ENCODE measurements at places on chromosomes 5 and 9.
A peak's percentile ranks its signal among the peaks of the same experiment; 100 is the strongest.

- no peak for DNase-seq
These were observed 146.1 kb downstream of the PLCXD3 start for GRCh38 chr5:41364346-41364745.

DNA sequence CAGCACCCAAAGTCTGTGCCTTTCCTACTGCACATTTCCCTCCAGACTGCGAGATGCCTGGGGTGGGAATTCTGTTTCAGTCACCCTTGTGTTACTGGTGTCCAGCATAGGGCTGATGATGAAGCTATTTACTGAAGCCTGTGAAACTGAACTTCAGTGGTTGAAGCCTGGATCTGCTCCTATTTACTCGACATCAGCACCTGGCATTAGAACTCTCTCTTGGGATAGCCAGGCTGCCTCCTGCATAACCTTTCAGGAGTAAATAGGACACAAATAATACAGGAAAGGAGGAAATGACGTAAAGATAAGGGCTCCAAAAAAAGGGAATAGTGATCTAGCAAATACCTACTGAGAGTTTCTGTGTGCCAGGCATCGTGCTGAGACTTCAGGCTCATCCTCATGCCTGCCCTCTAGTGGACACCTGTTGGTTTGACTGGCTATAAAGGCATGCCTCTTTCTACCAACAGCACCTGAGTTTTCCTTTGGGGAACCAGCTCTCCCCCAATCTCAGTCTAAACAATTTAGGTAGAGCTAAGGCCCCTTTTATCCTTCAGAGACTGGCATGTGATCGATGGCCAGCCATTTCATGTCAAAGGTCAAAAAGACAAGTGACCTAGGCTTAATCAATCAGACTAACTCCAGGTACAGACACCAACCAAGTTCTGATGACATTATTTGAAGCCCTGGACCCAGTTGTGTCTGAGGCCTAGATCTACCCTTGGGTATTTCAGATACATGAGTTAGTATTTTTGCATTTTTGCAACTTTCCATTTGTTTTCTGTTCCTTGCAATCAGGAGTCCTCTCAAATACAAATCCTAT, 192.1 kb upstream of the TRIM32 start:
- no peak for DNase-seq

DNA sequence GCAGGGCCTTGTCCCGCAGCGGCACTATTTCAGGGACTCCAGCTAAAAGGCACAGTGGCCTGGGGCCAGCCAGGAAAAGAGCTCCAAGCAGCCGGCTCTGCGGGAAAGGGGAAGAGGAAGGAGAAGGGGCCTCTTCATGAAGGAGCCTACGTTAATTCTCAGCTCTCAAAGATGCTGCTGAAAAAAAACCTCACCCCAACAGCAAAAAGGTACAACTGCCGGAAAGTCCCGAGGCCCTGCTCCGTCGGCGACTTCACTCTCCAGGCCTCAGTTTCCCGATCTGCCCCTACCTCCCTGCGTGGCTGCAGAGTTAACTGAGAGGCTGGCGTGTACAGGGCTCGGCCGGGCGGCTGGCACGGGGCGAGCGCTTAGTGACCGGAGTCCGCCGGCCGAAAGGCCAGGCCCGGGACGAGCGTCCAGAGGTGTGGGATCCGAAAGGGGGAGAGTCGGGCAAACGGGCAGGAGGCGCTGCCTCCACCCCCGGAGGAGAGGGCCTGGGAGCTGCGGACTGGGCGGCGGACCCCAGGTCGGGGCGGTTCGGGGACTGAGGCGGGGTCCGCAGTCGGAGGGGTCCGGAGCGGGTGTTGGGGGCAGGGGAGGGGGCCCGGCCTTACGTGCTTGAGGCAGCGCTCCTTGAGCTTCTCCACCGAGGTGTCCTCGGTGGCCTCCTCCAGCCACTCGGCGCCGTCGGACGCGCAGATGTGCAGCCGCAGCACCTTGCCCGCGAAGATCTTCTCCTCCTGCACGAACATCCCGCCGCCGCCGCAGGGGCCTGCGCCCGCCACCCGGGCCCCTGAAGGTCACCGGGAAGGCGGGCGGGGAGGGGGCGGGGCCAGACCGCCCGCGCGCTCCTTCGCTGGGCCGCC, 529 bp downstream of the UBAC1 start:
- DNase-seq: no peak

DNA sequence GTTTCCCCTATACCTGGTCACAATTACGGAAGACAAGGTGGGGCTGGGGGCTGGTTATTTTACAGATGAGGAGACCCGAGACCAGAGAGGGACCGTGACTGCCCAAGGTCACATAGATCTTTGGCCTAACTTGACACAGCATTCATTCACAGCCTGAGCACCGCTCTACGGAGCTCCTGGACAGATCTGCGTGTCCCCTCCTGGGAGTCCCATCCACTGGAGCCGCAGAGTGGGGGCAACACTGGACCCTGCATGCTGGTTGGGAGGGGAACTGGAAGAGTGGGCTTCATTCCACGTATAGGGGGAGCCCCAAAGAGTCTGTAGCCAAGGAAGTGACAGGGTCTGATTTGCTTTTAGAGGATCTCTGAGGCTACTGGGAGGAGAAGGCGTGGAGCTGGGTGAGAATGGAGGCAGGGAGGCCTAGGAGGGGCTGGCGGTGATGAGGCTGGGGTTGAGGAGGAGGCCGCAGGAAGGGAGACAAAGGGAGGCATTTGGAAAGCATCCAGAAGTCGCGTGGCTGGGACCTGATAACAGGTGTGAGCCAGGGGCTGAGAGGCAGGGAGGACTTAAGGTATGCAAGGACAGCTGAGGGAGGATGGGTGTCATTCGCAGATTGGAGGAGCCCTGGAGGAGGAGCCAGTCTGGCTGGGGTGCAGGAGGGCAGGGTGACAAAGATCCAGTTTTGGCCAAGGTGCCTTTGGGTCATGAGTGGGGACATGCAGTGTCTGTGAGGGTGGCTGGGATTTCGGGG, 64.3 kb upstream of the IER5L start:
- DNase-seq: peak; percentile 21

DNA sequence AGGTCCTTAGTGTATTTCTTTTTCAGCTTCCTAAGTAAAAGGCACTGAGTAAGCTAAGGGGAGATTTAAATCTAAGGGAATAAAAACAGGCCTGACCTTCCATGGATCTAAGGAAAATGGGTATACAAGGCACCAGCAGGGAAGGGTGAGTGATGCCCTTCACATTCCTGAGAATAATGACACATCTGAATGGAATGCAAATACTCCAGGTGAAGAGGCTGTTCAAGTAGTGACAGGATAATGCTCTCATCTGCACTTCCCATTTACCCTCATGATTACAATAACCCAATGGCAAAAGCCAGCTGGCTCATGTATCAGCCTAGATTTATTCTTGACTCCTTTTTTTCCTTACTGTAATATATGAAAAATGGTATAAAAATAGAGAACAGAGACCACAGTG, 216.2 kb upstream of the ACTBL2 start:
- no peak for DNase-seq

GRCh38 chr5:177443144-177443983, 3.2 kb upstream of the PRR7 start:
- no peak for DNase-seq

All from tibial artery (tissue), 4 donors.